HT1080 (cell line): ENCODE measurements at places on chromosomes 4 and X.
A peak's percentile ranks its signal among the peaks of the same experiment; 100 is the strongest.

- DNase-seq = no peak
These were observed 10.9 kb upstream of the PGM2 start for GRCh38 chr4:37815591-37815990.

- peak; percentile 52 for DNase-seq
These were observed 263.2 kb downstream of the DHX15 start for GRCh38 chr4:24321131-24321530.

GRCh38 chr4:21830272-21830671 is 118.3 kb downstream of the KCNIP4 start:
- peak; percentile 28 for DNase-seq

DNA sequence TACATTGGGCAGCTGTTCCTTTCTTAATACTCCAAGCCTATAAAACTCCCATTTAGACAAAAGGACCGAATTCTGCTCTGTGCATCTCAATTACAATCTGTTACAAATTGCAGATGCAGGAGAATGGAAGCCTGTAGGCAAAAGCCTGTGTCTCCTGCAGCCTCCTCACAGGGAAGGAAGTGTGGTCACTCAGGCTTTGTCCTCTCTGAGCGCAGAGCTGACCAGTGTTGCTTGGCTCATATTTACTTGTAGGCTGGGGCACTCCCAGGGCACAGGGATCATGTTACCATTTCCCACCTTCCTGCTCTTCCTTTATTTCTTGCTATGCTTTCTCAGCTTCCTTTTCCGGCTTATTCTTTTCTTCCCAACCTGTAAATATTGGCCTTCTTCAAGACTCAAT is 15.7 kb downstream of the SUPT20HL2 start:
- peak; percentile 42 for DNase-seq

GRCh38 chrX:112218388-112218787 is 135.8 kb upstream of the TRPC5 start:
- no peak for DNase-seq

GRCh38 chr4:23856630-23857029 is 33.2 kb downstream of the PPARGC1A start:
- no peak for DNase-seq
